Activated CD4-positive, alpha-beta T cell treated with anti-CD3 and anti-CD28 coated beads, Interleukin-2, amount 50 U/mL, for 16 hours (primary cell): ENCODE measurements at places on chromosomes 5 and 9.

- no peak for DNase-seq
Observed at GRCh38 chr9:6944093-6944551, 186.3 kb downstream of the KDM4C start.

DNA sequence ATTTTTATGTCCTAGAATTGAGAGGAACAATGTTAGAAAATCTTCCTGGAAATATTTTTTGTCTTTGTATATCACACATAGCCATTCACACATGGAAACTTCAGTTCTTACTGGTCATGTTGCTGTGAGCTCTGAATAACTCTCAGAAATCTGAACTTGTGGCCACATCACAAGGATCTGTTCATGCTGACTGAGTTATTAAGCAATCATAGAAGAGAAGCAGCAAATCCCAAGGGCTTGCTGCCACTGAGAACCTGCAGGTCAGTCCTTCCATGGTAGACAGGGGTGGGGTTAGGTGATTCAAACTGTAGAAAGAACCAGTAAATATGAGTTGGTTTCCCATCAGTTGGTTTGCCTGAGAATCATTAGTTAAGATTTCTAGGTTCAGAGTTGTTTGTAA, 27.6 kb downstream of the SGCD start:
- DNase-seq: no peak

- no peak for DNase-seq
Observed at GRCh38 chr5:113064806-113065205, 88.2 kb downstream of the DCP2 start.

GRCh38 chr9:134456756-134457305, 130.6 kb downstream of the RXRA start:
- no peak for DNase-seq
